ENCODE measurements at places on chromosomes 2 and 18.

GRCh38 chr2:112682101-112682500 is 36.4 kb downstream of the SLC20A1 start:
- DNase-seq = no peak

DNA sequence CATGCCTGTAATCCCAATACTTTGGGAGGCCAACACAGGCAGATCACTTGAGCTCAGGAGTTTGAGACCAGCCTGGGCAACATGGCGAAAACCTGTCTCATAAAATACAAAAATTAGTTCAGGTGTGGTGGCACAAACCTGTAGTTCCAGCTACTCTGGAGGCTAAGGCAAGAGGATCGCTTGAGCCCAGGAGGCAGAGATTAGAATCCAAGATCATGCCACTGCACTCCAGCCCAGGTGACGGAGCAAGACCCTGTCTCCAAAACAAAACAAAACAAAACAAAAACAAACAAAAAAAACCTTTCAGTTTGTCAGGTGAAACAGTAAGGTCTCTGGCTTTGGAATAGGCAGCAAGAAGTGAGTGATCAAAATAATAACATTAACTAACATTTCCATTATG is 84.6 kb downstream of the CLHC1 start:
- DNase-seq = no peak

DNA sequence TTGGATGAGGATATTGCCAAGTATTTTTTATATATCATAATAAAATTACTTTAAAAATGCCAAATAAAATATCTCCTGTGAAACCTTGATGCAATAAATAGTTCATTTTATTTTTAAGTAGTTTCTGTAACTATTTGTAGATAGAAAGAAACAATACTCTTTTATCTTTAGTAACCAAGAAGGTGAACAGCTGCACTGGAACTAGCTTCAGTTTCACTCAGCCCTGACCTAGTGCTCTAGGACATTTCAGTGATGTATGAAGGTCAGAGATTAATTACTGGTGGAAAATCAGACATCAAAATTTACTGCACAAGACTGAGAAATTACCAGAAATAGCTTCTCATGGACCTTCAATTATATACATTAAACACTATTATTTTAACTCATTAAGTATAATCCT is 1305.0 kb downstream of the CNTNAP5 start:
- DNase-seq = no peak

- peak; percentile 21 for DNase-seq
Observed at GRCh38 chr18:45997700-45998151, 30.6 kb upstream of the EPG5 start.

- DNase-seq = peak; percentile 13
Observed at GRCh38 chr2:231720987-231721966, 13.0 kb downstream of the PTMA start.

- DNase-seq = no peak
Observed at GRCh38 chr2:60873381-60873780, 8.0 kb upstream of the REL start.

- DNase-seq = peak; percentile 9
Observed at GRCh38 chr2:123993728-123994323, 31.3 kb upstream of the CNTNAP5 start.

GRCh38 chr2:30372826-30373225 is 74.2 kb upstream of the LCLAT1 start:
- no peak for DNase-seq

DNA sequence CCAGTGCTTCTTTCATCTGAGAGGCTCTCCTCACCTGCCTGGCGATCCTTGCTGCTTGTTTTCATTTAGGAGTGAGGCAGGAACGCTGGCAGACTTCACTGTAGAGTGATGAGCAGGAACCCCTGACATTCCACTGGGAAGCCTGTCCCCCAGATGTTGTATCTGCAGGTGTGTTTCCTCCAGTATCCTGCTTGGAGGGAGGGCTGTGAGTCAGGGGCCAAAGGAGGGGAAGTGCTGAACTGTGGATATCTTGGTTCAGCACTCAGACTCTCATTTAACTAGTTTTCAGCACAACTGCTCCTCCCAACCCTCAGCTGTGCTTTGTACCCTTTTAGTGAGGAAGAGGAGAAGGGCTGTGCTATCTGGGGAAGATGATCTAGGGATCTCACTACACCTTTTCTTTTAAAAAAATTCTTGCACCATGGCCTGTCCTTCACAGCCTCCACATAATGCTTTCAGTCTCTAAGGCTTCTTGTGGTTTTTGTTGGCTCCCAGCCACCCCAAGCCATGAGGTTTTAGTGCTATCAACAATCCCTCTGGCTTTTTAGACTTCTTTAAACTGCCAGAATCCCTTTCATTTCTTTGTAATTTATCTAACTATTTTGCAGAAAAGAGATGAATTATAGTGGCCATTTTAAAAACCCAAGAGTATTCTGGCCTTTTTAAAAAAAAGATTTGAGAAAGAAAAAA is 11.2 kb downstream of the ANKAR start:
- no peak for DNase-seq

GRCh38 chr2:9473308-9473984 is 905 bp upstream of the IAH1 start:
- peak; percentile 26 for DNase-seq

DNA sequence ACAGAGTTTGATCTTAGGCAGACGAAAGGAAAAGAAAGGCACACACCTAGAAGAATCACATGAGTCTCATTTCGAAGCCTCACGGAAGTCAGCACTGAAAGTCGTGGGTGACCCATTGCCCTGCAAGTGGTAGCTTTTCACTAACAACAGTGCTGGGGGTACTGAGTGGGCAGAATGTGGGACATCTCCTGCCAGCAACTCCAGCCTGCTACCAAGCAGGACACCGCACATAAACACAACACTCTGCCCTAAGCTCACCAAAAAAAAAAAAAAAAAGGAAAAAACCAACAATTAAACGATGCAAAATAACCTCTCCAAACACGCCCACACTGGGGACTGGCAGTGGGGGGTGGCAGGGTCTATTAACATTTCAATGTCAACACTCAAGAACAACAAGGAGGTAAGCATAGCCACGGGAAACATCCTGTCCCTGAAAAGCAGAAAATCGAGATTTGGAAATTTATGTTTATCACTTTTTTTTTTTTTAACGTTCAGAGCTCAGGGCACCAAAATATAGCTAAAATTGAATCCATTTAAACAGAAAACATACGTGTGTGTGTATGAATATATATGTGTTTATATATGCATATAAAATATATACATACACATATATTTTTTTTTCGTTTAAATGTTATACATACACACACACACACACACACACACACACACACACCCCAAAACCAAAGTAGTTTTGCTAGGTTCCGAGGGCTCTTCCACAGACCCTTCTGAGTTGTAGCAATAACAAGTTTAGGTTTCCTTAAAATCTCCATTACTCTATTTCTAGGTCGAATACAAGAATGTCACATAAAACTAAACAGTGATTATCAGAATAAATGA is 2.2 kb downstream of the INO80D start:
- peak; percentile 28 for DNase-seq

GRCh38 chr2:4358837-4359236 is 655.5 kb downstream of the DCDC2C start:
- no peak for DNase-seq

DNA sequence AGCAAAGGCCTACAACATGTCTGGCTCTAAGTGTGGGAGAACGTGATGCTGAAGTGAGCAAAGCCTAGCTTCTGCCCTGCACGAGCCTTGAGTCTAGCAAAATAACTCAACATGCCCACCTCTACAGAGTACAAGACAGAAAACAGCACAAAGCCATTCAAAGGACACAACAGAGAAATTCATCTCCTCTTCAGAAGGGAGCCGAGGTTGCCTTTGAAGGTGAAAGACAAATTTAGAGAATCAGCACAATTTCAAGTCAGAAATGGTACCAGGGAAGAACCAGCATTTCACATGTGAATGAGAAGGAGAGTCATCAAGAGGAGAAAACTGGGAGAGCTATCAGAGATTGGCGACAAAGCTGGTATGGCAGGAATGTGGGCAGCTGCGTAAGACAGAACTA is 21.7 kb upstream of the CYTIP start:
- DNase-seq = no peak

GRCh38 chr2:120401275-120402066 is 55.5 kb downstream of the INHBB start:
- no peak for DNase-seq

GRCh38 chr2:186748354-186748753 is 54.5 kb downstream of the FAM171B start:
- no peak for DNase-seq

- no peak for DNase-seq
Observed at GRCh38 chr2:218368621-218369153, 12.0 kb downstream of the CATIP start.

DNA sequence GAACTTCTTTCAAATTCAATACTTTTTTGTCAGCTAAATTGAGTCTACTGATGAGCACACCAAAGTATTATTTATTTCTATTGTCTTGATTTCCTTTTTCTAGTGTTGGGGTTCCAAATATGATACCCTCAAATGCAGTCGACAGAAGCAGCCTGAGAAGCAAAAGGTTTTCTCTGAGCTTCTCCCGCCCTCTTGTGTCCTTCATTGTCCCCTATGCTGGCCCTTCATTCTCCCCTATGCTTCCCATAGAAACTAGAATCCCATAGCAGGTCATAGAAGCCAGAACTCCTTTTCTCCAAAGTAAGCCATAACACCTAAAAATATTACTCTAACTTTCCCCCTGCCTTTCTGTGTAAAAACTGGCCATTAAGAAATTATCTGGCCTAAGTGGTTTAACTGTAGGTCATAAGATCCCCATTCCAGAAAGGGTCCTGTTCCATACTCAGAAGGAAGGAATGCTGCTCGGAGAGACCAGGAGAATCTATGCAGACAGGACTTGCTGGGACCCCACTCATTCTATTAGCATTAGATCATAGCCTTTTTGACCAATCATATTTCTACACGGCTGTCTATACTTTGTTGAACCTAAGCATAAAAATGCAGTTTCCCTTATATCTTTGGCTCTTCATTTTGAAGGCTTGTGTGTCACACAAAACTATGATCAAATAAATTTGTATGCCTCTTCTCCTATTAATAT is 764.6 kb upstream of the PKDCC start:
- DNase-seq = no peak

DNA sequence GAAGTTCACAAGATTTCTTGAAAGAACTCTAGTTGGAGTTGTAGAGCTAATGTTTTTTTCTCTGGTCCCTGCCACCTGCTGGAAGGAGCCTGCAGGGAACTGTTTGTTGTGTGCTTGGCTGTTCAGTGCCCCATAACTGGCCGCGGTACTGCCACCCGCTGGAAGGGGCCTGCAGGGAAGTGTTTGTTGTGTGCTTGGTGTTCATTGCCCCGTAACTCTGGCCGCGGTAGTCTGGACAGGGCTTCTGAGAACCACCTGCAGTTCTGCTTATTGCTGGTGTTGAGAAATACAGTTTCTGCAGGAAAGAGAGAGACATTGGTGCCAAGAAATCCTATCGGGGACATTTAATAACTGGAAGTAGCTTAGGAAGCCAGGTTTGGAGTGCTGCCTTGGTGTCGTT is 58.1 kb downstream of the AGAP1 start:
- DNase-seq = no peak

- DNase-seq = no peak
Observed at GRCh38 chr18:37712776-37713175, 147.2 kb upstream of the CELF4 start.

DNA sequence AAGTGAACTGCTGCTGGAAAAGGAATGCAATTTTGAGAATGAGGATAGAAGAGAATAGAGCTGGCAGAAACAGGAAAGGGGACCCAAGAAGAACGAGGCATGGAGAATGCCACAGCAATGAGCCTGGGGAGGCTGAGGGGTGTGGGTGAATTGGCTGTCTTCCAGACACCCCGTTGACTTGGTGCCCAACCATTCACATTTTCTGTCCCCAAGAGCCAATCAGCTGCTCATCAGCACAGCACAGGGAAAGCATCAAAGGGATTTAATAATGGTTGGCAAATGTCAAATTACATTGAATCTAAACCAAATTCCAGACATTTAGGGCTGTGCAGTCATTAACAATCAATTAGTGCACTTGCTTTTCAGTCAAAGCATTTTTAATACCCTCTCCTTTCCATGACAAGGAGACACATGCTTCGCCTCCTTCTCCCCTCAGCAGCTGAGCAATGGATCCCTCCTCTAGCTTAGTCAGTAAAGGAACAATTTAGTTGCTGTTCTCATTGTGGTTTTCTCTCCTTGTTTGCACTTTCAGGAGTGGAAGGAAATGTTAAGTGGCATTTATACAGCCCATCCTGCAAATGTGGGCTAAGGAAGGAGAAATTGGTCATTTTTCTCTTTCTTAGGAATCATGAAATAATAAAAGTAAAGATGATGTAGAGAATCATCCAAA is 98.8 kb downstream of the KLF7 start:
- DNase-seq = no peak

GRCh38 chr2:221569871-221570270 is 2.2 kb downstream of the EPHA4 start:
- DNase-seq = no peak

DNA sequence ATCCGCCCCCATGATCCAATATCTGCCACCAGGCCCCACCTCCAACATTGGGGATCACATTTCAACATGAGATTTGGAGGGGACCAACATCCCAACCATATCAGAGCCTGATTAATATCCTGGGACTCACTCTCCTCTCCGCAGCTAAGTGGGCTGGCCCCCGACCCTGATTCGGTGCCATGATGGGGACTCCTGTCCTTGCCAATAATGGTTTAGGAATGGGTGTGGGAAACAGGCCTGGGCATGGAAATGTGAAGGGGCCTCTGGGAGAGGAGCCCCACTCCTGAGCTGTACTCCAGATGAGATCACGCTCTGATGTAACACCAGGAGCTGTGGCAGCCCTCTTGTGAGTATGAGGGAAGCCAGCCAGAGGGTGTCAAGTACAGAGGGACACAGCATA is 77.3 kb upstream of the SMAD7 start:
- no peak for DNase-seq

DNA sequence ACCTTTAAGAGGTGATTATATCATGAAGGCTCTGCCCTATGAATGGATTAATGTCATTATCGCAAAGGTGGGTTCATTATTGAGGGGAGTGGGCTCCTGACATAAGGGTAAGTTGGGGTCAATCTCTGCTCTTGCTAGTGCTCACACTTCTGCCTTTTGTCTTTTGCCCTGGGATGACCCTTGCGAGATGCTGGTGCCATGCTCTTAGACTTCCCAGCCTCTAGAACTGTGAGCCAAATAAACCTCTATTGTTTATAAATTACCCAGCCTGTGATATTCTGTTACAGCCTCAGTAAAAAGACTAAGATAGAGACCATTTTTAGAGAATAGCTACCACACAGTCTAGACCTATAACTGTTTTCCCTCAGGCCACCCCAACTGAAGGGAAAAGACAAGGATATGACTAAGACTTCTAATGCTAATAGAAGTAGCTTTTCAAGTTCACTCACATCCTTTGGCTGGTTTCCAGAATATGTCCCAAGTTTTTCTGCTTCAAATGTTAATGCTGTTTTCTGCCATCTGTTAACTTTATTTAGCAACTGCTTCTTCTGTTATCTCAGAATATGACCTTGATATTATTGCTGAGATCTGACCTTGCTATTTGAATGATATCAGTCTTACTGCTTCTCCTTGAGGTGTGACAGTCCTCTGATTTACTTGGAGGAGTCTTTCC is 65.1 kb upstream of the STAM2 start:
- DNase-seq = no peak

GRCh38 chr18:60024857-60025256 is 125.1 kb downstream of the PMAIP1 start:
- DNase-seq = no peak

- no peak for DNase-seq
Observed at GRCh38 chr2:127408807-127409099, 9.5 kb upstream of the PROC start.
